ENCODE measurements at places on chromosomes 11 and 22. TPM values are rescaled to one million over a fixed set of nuclear protein-coding genes. Genes with fewer than 3 reads are reported as not detected.

The CSNK2A3 gene
- total RNA-seq: 3.3 TPM

The PGA5 gene
- not detected for total RNA-seq

The CEP126 gene
- 0.37 TPM for total RNA-seq

The NXPE1 gene
- total RNA-seq: not detected

The ANO1 gene
- not detected for total RNA-seq

The OR2AT4 gene
- total RNA-seq: not detected

The THY1 gene
- total RNA-seq: not detected

The APOBEC3F gene
- 48.8 TPM for total RNA-seq

The KRTAP5-4 gene
- not detected for total RNA-seq

The PLAAT2 gene
- total RNA-seq: 0.57 TPM

The FXYD2 gene
- 24.3 TPM for total RNA-seq

The LRRC32 gene
- total RNA-seq: 0.32 TPM

The SNX32 gene
- total RNA-seq: 1.6 TPM

The HMOX1 gene
- total RNA-seq: 0.68 TPM

The MOV10L1 gene
- not detected for total RNA-seq
